Occipital lobe (tissue), 3 donors: ENCODE measurements at places on chromosomes 2 and 18. TPM values are rescaled to one million over a fixed set of nuclear protein-coding genes. Genes with fewer than 3 reads are reported as not detected.

- DNase-seq, result peak; percentile 40
These were observed 61.3 kb downstream of the TMEM247 start for GRCh38 chr2:46540496-46541331.

- no peak for DNase-seq
These were observed 852.4 kb upstream of the FANCL start for GRCh38 chr2:59093571-59093970.

GRCh38 chr18:58768293-58768974, 96.2 kb upstream of the ZNF532 start:
- DNase-seq, result peak; percentile 69

SCG2 gene
- 52.9 TPM for total RNA-seq
